CD4-positive, alpha-beta T cell treated with Interleukin-6 at 100 ng/mL for 8 hours (primary cell): ENCODE measurements at places on chromosomes 2 and 18.

- DNase-seq, result no peak
Observed at GRCh38 chr2:55038428-55038827, 11.8 kb downstream of the RTN4 start.

DNA sequence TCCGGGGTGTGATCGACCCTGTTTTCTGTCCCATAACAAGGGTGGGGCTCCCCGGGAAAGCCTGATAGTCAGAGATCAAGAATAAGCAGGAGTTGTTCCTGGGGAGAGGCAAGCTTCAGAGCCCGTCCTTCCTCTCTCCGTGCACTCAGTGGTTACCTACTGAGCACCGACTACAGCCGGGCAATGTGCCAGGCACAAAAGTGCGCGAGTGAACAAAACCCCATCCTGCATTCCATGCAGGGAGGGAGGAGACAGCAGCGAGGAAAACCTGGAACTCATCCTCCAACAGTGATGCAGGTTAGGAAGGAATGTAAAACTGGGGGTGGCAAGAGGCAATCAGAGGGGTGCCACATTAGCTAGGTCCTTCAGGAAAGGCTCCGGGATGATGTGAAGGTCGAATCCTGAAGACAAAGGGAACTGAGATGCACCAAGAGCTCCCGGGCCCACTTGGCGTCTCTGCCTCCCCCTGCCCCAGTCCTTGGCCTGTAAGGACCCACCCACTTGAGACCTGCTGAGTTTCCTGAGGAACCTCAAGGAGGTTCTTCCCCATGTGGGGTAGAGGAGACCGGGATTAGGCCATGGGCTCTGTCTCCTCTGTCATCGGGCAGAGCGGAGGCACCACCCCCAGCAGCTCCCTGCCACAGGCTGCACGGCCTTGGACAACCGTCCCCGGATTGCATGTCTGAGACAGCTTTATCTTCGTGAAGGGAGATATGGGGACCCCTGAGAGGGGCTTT is 198.2 kb downstream of the NDUFA10 start:
- no peak for DNase-seq

GRCh38 chr18:8106603-8107002 is 502.6 kb upstream of the RAB12 start:
- no peak for DNase-seq

DNA sequence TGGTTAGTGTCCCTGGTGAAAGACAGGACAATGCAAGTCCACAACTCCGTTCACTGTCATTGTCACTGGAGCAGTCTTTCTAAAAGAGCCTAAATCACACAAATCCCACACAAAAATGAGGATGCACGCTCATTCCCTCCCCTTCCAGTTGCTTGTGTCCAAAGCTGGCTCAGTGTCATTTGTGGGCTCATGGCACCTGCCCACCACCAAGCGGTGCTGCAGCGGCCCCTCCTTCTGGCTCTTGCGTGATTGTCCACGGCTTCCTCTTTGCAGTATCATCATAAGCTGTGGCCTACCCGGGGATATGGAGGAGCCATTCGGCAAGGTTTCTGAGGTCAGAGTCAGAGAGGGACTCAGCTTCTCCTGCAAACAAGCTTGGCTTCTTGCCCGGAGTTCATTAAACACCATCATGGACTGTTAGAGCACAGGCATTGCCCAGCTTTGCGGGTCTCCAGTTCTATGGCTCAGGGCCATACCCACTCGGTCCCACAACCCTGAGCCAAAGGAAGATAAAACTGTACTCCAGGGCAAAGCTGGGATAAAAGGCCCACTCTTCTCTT is 179.4 kb upstream of the AGAP1 start:
- no peak for DNase-seq

GRCh38 chr2:179751163-179751809 is 110.1 kb downstream of the ZNF385B start:
- DNase-seq, result no peak

DNA sequence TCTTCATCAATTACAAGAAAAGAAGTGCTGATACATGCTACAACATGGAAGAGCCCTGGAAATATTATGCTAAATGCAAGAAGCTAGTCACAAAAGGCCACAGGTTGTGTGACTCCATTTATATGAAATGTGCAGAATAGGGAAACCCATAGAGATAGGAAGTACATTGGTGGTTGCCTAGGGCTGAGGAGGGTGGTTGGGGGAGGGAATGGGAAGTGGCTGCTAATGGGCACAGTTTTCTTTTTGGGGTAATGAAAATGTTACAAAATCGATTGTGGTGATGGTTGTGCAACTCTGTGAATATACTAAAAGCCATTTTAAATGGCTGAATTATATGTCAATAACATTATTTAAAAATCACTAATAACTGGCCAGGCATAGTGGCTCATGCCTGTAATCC is 24.3 kb upstream of the RESP18 start:
- DNase-seq, result no peak

GRCh38 chr2:163155279-163155883 is 316.8 kb upstream of the KCNH7 start:
- no peak for DNase-seq
